ENCODE measurements at places on chromosomes 3 and 15.

DNA sequence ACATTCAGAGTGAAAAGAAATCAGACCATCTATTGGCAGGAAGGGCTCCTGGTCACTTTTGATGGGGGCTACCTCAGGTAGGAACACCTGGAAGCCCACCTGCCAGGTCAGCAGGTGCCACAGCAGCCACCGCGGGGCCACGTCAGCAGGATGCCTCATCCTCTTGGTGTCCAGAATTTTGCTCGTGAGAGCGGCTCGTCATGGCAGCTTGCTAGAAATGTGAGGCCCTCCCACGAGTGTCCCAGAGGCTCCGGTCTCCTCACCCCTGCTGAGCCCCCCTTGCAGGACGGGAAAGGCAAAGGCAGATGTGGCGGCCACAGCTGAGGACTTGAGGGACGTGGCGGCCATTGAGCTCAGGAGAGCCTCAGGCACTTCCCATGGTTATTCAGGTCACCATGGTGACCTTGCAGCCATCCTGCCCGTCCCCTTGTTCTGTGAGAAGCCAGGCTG is 129.4 kb downstream of the LRRK1 start:
- no peak for DNase-seq

DNA sequence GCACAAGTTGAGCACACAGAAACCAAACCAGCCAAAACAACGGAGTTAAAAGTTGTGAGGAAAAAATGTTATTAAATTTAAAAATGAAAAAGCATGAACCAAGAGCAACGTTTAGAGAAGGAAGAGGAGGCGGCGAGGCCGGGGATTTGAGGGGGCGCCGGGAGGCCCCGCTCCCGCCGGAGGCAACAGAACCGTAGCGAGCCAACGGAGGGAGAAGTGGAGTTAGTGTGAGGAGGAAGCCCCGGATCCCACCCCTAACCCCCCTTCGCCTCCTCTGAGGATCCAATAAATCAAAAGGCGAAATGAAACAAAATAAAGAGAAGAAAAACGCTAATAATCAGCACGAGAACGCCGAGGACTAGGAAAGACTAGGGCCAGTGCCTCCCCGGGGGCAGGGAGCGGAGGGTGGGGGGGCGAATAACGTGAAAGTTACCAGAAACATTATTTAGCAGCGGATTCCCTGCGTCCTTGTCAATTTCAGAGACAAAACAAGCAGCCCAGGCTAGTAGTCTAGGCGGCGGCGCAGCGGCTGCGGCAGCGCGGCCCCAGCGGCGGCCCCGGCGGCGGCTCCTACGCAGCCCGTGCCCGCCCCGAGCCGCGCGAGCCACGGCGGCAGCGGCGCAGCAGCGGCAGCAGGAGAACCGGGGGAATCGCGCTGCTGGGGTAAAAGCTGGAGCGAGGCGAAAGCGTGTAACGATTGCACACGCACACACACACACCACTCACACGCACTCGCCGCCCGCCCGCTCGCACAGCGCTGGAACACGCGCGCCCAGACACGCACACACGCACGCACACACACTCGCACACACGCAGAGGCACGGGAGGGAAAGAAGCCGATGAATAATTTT is 1.7 kb downstream of the MEIS2 start:
- DNase-seq = no peak

- no peak for DNase-seq
These were observed 22.4 kb downstream of the DUOX1 start for GRCh38 chr15:45151998-45152828.

DNA sequence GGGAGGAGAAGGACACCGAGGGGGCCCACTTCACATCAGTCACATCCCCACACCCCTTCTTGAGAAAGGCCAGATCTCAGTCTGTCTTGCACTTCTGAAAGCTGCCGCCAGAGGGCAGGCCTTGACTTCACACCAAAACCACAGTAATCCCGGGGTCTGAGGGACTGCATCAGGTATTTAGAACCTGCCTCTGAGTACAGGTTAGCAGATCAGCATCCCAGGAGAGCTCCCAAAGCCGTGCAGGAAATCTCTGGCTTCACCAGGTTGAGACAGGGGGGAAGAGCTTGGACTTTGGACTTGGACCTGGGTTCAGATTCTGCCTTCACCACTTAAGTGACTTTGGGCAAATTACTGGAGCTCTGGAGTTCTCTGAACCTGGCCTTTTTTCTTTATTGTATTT is 50.3 kb downstream of the LHFPL4 start:
- peak; percentile 8 for DNase-seq

DNA sequence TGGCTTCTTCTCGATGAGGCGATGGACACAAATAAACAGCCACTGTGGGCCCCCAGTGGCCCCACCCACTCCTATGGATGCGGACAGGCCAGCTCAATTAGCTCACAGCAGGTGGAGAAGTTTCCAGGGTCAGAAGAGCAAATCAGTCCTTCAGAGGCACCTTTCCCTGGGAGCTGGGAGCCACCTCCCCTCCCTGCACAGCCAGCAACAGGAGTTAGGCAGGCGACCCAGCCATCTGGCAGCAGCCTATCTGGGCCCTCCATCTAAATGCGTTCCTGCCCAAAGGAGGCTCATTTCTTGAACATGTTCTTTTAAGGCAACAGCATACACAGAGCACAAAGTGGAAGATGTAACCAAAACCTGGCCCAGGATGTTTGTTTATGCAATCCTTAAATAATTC is 211.9 kb upstream of the ARRDC4 start:
- DNase-seq = no peak

DNA sequence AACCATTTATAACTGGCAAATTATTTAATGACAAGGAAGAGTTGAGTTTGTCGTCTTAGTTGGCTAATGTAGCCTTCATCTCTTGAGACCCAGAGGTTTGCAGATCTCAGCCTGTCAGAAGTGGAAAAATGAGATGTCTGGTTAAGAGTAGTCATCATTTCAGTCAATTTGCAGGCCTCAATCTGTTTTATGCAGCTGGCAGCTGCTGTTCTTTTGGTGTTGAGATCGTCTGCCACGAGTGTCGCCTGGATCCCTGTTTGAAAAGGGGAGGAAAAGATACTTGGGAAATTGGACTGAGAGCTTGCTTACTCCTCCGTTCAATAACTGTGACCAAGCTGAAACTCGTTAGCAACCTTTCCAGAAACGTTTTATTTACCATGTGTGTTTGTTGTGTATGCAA is 2.3 kb downstream of the PHLDB2 start:
- DNase-seq = no peak

- no peak for DNase-seq
These were observed 128.7 kb upstream of the WNT5A start for GRCh38 chr3:55615694-55616295.

DNA sequence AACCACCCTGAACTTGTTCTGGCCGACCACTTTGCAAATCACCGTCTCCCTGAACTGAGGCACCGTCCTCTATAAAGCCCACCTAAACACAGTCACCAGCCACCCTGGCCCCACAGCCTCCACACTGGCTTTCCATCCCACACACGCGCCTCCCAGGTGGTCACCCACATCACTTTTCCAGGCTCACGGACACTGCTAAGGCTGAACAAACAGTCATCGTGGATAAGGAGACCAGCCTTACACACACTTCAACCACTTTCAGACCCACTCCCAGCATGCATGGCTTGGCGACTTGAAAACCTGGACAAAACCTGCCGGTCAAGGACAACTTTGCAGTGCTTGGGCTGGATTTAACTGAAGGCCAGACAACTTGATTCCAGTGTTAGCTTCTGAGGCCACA is 8.4 kb downstream of the CHSY1 start:
- no peak for DNase-seq

- DNase-seq = no peak
These were observed 42.0 kb downstream of the PML start for GRCh38 chr15:74036271-74037170.

- DNase-seq = no peak
These were observed 66.3 kb downstream of the GTPBP8 start for GRCh38 chr3:113057117-113057516.

DNA sequence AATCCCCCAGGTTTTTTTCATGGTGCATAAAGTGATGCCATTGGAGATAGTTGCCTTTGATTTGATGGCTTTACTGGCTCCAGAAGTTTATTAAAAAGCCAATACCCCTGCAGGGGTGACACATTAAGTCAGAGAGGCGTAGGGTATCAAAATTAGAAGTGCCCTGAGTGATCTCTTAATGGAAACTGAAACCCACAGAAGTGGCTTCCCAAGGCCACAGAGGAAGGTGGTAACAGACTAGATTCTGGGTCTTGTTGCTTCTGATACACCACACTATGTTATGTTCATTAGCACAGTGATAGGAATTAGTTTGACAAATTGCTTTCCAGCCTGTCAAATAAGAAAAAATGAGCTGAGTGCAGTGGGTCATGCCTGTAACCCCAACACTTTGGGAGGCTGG is 112.3 kb downstream of the IQCH start:
- DNase-seq = no peak

GRCh38 chr15:78052001-78052401 is 25.5 kb downstream of the TBC1D2B start:
- no peak for DNase-seq

DNA sequence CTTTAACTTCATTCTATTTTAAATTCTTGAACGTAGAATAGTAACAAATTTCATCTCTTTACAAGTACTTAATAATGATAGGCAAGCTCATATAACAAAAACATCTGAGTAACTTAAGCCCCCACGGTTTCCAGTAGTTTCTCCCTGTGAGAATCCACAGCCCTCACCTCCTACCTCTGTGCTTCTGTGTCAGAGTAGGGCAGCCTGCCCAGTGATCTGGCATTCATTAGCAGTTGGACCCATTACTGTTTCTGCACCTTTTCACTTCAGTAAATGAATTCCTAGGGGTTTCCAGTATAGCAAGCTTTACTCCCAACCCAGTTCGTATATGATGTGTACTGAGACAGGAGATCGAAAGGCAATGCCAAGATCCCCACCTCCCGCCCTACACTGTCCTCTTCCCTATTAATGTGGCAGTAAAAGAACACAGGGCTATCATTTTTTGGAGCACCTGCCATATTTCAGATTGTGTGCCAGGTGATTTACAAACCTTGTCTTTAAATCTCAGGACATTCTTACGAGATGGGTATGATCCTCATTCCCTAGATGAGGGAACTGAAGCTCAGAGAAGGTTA is 40.8 kb downstream of the EIF2AK4 start:
- peak; percentile 18 for DNase-seq

GRCh38 chr3:37763309-37763708 is 98.4 kb upstream of the CTDSPL start:
- DNase-seq = no peak

Measured in fibroblast of skin of left biceps (primary cell).